Placental pericyte (primary cell): ENCODE measurements at places on chromosomes 1 and 21. TPM values are rescaled to one million over a fixed set of nuclear protein-coding genes. Genes with fewer than 3 reads are reported as not detected.

The KLHL17 gene
- 10.1 and 22.9 TPM in 2 replicates for total RNA-seq

The SPRR2A gene
- total RNA-seq: not detected in 2 replicates

The FAF1 gene
- total RNA-seq: 39.6 and 71.2 TPM in 2 replicates

The GNAT2 gene
- total RNA-seq: 0.44 TPM in 1 of 2 replicates, not detected in the other

The OLIG2 gene
- not detected in 2 replicates for total RNA-seq

The CFAP141 gene
- total RNA-seq: not detected in 2 replicates

The DTL gene
- 0.66 and 41.5 TPM in 2 replicates for total RNA-seq

The FAAH gene
- 0.72 and 0.88 TPM in 2 replicates for total RNA-seq

The PRR9 gene
- total RNA-seq: 0.22 and 0.29 TPM in 2 replicates

The CFHR2 gene
- not detected in 2 replicates for total RNA-seq

The SPRR3 gene
- total RNA-seq: not detected in 2 replicates

The FUBP1 gene
- total RNA-seq: 65.7 and 143 TPM in 2 replicates

The KCND3 gene
- total RNA-seq: 0.14 and 0.22 TPM in 2 replicates

The IGFN1 gene
- total RNA-seq: under 0.01 TPM in 2 replicates

The KCNA3 gene
- 0.66 and 6.4 TPM in 2 replicates for total RNA-seq

The LAMB3 gene
- 4.6 and 28.9 TPM in 2 replicates for total RNA-seq

The SMPDL3B gene
- 0.22 TPM in 1 of 2 replicates, not detected in the other for total RNA-seq

The FCRL5 gene
- not detected in 2 replicates for total RNA-seq

The PACC1 gene
- 9.8 and 14.3 TPM in 2 replicates for total RNA-seq

The EFNA3 gene
- 0.43 and 0.66 TPM in 2 replicates for total RNA-seq

The MR1 gene
- 4.9 and 9.0 TPM in 2 replicates for total RNA-seq

The FAM229A gene
- total RNA-seq: 1.7 and 1.8 TPM in 2 replicates

The TSPAN2 gene
- total RNA-seq: not detected in 2 replicates

The ITGB2 gene
- total RNA-seq: 0.14 TPM in 1 of 2 replicates, not detected in the other

The KRTAP13-2 gene
- not detected in 2 replicates for total RNA-seq

The AMPD1 gene
- total RNA-seq: not detected in 2 replicates

The CENPL gene
- 3.1 and 28.8 TPM in 2 replicates for total RNA-seq

The CCDC24 gene
- 3.7 and 4.4 TPM in 2 replicates for total RNA-seq

The NME7 gene
- total RNA-seq: 28.4 and 31.6 TPM in 2 replicates

The SELL gene
- 0.14 TPM in 1 of 2 replicates, not detected in the other for total RNA-seq

The OR6N1 gene
- not detected in 2 replicates for total RNA-seq

The HOOK1 gene
- not detected in 2 replicates for total RNA-seq
